ENCODE measurements at places on chromosomes 4 and X.
A peak's percentile ranks its signal among the peaks of the same experiment; 100 is the strongest.

GRCh38 chr4:38177641-38178391 is 217.6 kb downstream of the PTTG2 start:
- no peak for DNase-seq

GRCh38 chr4:9691238-9692065 is 90.0 kb upstream of the DRD5 start:
- DNase-seq, result peak; percentile 91

GRCh38 chr4:87239821-87240220 is 19.4 kb upstream of the KLHL8 start:
- no peak for DNase-seq

GRCh38 chr4:15778289-15779241 is at the start of gene CD38:
CD38 (plus strand) TSS chr4:15778328; CDS start chr4:15778415, 87 bp downstream.
- DNase-seq, result no peak

DNA sequence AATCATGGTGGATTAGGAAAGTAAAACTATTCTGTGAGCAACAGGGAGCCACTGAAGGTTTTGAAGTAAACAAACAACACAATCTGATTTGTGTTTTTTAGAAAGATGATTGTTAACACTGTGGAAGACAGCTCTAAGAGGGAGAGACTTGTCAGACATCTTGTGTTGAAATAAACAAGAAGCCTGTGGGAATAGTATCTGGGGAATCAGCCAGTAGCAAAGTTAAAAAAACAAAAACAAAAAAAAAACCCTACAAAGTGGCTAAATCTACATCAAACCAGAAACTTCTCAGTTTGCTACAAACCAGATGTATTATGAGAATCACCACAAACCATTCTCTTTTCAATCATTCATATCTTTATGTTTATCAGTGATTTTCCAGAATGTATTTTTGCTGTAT is 125.7 kb upstream of the GPC4 start:
- peak; percentile 29 for DNase-seq

DNA sequence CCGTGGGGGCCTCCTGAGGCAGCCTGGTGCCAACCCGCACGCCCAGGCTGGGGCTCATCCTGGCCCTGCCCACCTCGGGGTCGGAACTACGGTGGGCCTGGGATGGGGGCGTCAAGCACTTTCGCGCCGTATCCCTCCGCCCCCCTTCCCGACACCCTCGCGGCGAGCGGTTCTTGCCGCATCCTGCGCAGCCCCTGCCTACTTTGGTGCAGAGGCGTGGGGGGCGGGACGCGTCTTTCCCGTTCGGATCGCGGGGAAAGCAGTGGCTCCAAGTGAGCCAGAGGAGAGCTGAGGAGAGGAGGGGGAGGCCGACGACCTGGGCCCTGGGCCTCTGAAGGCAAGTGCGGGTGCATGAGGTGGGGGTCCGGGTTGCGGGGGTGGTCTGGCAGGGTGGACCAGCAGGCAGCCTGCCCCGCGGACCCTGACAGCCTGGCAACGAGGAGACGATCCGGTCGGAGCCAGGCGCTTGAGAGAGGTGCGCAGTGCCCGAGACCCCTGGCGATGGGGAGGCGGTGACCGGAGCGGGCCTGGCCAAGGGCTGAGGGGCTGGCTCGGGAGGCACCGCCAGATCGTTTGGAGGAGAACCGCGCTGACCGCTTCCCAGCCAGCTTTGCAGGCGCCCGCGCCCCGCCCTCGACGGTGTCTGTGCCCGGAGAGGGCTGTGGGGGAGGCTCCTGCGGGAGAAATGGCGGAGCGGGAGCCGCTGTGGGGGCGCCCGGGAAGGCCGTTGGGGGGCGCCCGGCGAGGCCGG is at the start of gene GPRASP2:
Gene GPRASP2 (plus strand): TSS at position 233 of the 751 bp plus-strand sequence. CDS start 2,422 bp downstream, outside the sequence.
- DNase-seq, result peak; percentile 32

- no peak for DNase-seq
These were observed 46.6 kb downstream of the TSPAN7 start for GRCh38 chrX:38607976-38608375.

- no peak for DNase-seq
These were observed 335.8 kb upstream of the SFRP2 start for GRCh38 chr4:154124539-154125255.

- DNase-seq, result no peak
These were observed 178.2 kb downstream of the GBA3 start for GRCh38 chr4:22870847-22871449.

- no peak for DNase-seq
These were observed 172.5 kb downstream of the CAMK2D start for GRCh38 chr4:113588895-113589668.

DNA sequence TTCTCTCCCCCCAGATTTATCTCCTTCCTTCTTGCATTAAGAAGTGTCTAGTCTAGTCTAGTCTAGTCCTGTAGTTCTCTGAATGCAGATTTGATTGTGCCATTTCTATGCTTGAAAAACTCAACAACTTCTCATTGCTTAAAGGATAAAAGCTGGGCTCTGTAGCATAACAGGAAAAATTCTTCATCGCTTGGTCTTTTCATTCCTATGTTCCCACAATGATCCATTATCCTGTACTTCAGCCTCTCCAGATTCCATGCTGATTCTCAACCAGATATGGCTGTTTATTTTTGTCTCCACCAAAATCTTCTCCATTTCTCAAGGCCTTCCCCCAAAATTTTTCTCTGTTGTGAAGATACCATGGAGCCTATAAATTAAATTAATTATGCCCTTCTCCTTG is 102.9 kb upstream of the STIM2 start:
- no peak for DNase-seq

DNA sequence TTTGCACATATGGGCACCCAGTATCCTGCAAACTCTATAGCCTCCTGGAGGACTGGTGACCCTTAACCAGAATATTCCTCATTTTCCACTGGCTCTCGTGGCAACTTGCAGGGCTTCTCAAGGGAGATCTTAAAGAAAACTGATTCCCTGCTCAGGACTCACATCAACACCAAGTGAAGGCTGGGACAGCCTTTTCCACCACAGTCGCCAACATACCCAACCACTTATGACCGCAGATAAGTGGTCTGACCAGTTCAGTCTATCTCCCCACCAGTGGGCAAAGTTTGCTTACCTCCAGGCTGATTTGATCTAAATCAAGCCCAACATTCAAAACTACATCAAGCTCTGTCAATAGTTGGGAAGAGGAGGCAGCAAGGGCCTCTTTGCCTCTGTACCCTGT is 289.3 kb upstream of the GATB start:
- DNase-seq, result no peak
